ENCODE measurements at places on chromosomes 5 and 9.

- DNase-seq = no peak
Observed at GRCh38 chr5:137248527-137248926, 250.6 kb downstream of the SPOCK1 start.

DNA sequence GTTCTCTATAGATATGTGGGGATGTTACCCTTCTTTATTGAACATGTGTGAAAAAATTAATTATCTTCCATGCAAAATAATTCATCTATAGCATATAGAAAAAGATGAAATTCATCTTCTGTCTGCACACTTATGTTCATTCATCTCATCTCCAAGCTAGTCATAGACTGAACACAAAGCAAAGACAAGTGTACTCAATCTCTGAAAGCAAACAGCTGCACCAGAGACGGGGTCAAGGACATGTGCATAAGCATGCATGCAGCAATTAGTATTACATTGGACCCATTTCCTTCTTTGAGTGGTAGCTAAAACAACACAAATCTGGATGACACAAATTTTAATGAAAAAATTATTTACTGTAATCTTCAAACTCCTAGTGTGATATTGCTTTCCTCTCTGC is 547.0 kb upstream of the COX7C start:
- DNase-seq = no peak

- no peak for DNase-seq
Observed at GRCh38 chr5:121630402-121630801, 221.3 kb upstream of the FTMT start.

- DNase-seq = no peak
Observed at GRCh38 chr5:123429993-123430392, 6.8 kb upstream of the CEP120 start.

GRCh38 chr5:74243634-74244033 is 396.9 kb downstream of the ENC1 start:
- no peak for DNase-seq

DNA sequence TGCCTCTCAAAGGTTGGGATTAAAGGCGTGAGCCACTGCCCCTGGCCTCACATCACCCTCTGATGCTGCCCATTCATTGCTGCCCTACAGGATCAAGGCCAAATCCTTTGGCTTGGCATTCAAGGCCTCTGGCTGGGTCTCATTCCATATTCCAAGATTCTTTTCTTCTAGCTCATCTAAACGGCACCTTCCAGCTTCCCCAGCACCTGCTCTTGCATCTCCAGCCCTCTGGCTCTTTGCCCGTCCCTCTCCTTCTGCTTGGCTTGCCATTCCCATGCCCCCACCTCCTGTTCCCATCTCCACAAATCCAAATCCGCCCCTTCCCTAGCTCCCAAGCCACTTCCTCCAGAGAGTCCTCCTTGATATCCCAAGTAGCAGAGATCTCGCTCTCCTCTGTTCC is 33.1 kb downstream of the CORO2A start:
- no peak for DNase-seq

DNA sequence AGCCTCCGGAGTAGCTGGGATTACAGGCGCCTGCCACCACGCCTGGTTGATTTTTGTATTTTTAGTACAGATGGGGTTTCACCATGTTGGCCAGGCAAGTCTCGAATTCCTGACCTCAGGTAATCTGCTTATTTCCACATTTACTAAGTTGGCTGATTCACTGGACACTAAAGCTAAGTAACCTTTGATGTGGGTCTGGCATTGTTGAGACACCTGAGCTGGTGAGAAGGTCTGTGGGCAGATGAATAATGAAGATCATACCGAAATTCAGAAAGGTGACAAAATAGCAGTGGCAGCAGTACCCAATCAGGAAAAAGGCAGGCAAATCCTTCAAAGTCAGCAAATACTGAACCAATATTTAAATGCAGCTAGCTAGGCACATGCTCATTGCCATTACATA is 210.6 kb upstream of the ZNF608 start:
- DNase-seq = no peak
